ENCODE measurements at places on chromosomes 6 and 20. TPM values are rescaled to one million over a fixed set of nuclear protein-coding genes. Genes with fewer than 3 reads are reported as not detected.

Gene TNFRSF6B
- 7.8 TPM for total RNA-seq

Gene CDS2
- 19.5 TPM for total RNA-seq

Gene PAK1IP1
- total RNA-seq = 13.2 TPM

Gene CALHM5
- 10.1 TPM for total RNA-seq

Gene PDE10A
- total RNA-seq = 1.9 TPM

Gene FHL5
- total RNA-seq = not detected

Gene NUP153
- total RNA-seq = 11.5 TPM

Gene TAAR5
- total RNA-seq = not detected

Gene CCN6
- total RNA-seq = not detected

Gene PLG
- not detected for total RNA-seq

Gene PRDM13
- total RNA-seq = not detected

Gene SMLR1
- total RNA-seq = not detected

Gene GLP1R
- not detected for total RNA-seq

Measured in smooth muscle cell of the coronary artery (primary cell).